Breast epithelium (tissue), 4 donors: ENCODE measurements at places on chromosomes 2 and 18.

DNA sequence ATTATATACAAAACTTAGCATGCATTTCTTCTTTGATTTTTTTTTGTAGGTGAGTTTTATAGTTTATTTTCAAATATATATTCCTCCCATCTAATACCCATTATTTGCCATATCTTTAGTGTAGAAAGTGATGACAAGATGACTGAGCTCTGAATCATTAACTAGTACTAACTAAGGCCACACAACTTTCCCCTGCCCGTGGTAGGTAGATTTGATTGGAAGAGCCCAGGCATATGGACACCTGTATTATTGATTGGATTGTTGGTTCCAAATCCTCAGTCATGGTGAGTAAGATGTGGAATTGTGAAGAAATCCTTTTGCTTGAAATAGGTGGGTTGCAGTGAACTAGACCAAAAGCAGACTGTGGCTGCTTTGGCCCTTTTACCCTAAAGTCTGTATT is 54.8 kb downstream of the ABI2 start:
- H3K36me3 ChIP-seq, result no peaks in the 10 kb centered on the region
- H3K27me3 ChIP-seq, result no peaks in the 10 kb centered on the region
- no peak overlapping the region for H3K27ac ChIP-seq
- H3K4me3 ChIP-seq, result no peak overlapping the region

DNA sequence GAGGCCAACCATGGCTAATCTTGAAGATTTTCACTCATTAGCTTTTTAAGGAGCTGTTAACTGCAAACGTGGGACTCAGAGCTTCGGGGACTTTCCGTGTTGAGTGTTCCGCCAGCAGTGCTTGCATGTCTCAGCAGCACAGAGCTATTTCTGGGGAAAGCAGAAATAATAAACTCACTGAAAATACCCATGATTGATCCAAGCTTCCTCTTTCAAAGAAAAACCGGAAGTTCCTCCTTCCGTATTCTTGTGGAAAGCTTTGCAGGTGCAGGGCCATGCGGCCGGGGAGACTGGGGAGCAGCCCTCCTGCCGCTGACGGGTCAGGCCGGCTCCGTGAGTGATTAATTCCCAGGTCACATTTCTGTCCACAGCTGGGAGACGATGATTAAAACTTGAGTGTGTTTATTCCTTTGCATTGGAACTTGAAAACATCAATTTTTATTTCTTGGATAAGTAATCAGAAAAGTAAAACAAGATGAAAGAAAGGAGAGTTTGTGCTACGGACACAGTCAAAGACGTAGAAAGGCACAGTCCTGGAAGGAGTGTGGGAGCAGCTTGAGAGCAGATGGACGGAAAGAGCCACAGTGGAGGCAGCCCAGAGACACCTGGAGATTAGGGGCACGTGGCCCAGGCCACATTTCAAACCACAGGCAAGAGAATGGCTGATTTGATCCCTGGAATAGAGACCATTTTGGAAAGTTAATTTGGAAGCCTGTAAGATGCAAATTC is 54.2 kb upstream of the CTDP1 start:
- no peaks in the 10 kb centered on the region for H3K27me3 ChIP-seq
- no peaks in the 10 kb centered on the region for H3K36me3 ChIP-seq
- H3K27ac ChIP-seq, result no peak overlapping the region
- DNase-seq, result no peak

GRCh38 chr2:11481426-11481788 is 15.4 kb upstream of the E2F6 start:
- H3K36me3 ChIP-seq, result no peaks in the 10 kb centered on the region
- H3K27me3 ChIP-seq, result no peaks in the 10 kb centered on the region
- H3K4me1 ChIP-seq, result no peaks in the 10 kb centered on the region

DNA sequence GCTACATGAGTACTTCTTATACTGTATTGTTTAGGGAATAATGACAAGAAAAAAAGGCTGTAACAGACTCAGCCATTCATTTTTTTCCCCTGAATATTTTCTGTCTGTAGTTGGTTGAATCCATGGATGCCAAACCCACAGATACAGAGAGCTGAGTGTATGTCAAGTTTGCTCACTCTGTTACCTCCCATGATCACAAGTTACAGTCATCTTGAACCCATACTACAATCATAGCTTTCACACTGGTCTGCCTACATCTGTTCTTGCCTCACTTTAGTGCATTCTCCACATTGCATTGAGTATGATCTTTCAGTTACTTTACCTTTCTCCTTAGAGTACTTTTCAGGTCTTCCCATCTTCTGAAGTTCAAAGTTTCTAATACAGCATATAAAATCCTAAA is 94.0 kb downstream of the BIRC6 start:
- no peak overlapping the region for H3K27ac ChIP-seq
- no peaks in the 10 kb centered on the region for H3K36me3 ChIP-seq

GRCh38 chr2:190838492-190838910 is 42.1 kb upstream of the GLS start:
- H3K36me3 ChIP-seq, result no peaks in the 10 kb centered on the region
- H3K4me3 ChIP-seq, result no peak overlapping the region
- H3K27me3 ChIP-seq, result no peaks in the 10 kb centered on the region
- no peak for DNase-seq

GRCh38 chr2:49000695-49001094 is 153.6 kb downstream of the FSHR start:
- H3K4me1 ChIP-seq, result no peaks in the 10 kb centered on the region
- H3K27ac ChIP-seq, result no peak overlapping the region
- H3K27me3 ChIP-seq, result no peaks in the 10 kb centered on the region
- DNase-seq, result no peak
- no peak overlapping the region for H3K4me3 ChIP-seq
- H3K36me3 ChIP-seq, result no peaks in the 10 kb centered on the region

- no peaks in the 10 kb centered on the region for H3K27me3 ChIP-seq
- no peak for DNase-seq
- no peak overlapping the region for H3K27ac ChIP-seq
- H3K4me1 ChIP-seq, result no peaks in the 10 kb centered on the region
- no peak overlapping the region for H3K4me3 ChIP-seq
- no peaks in the 10 kb centered on the region for H3K36me3 ChIP-seq
Observed at GRCh38 chr2:96806468-96807126, 9.5 kb upstream of the CNNM3 start.

DNA sequence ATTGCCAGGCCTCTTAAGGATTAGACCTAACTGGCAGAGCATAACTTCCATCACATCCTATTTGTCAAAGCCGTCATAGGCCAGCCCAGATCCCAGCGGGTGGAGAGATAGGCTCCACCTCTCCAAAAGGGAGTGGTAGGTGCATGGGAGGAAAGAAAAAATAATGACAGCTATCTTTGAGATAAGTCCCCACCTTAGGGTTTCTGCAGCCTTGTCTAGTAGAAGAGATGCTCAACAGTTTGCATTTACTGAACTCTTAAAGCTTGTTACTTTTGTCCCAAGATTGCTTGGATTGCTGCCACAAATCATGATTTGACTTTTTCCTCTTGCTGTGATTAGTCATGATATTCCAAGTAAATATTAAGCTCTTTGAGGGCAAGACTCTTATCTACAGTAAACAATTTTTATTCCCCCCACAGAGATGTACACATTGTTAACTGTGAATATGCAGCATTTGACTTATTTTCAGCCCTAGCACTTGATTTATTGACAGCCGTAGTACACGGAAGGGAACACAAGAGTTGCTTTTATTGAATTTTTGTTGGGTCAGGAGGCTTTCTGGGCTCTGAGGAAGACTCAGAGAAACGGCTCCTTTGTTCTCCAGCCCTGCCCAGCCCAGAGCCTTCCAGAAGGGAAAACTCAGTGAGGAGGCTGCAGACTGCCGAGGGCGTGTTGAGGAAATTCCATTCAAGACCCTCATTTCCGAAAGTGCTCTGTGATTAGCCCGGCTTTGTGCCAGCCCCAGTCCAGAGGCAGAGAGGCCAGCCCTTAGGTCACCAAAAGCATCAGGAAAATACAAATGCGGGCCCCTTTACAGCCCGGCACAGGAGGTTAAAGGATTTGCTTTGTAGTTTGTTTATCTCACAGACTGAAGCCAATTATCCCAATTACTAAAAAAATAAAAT is 75.5 kb upstream of the ZNF532 start:
- H3K36me3 ChIP-seq, result no peaks in the 10 kb centered on the region
- H3K27me3 ChIP-seq, result no peaks in the 10 kb centered on the region
- H3K27ac ChIP-seq, result peak overlapping the region; percentile 80
- no peak overlapping the region for H3K4me3 ChIP-seq
- no peaks in the 10 kb centered on the region for H3K4me1 ChIP-seq

- H3K4me1 ChIP-seq, result no peaks in the 10 kb centered on the region
- DNase-seq, result no peak
- H3K36me3 ChIP-seq, result no peaks in the 10 kb centered on the region
- H3K27ac ChIP-seq, result no peak overlapping the region
Observed at GRCh38 chr2:150376553-150377335, 110.7 kb downstream of the RND3 start.

- DNase-seq, result no peak
- no peaks in the 10 kb centered on the region for H3K27me3 ChIP-seq
- H3K27ac ChIP-seq, result no peak overlapping the region
- H3K4me1 ChIP-seq, result no peaks in the 10 kb centered on the region
- no peak overlapping the region for H3K4me3 ChIP-seq
- no peaks in the 10 kb centered on the region for H3K36me3 ChIP-seq
Observed at GRCh38 chr2:136696438-136696837, 68.9 kb upstream of the THSD7B start.

- no peak overlapping the region for H3K27ac ChIP-seq
- DNase-seq, result no peak
- no peak overlapping the region for H3K4me3 ChIP-seq
- H3K4me1 ChIP-seq, result no peaks in the 10 kb centered on the region
- H3K27me3 ChIP-seq, result no peaks in the 10 kb centered on the region
Observed at GRCh38 chr2:66686755-66687154, 251.8 kb downstream of the MEIS1 start.
